Mesenteric fat pad (tissue), 1 donor: ENCODE measurements at places on chromosomes 6 and 20. TPM values are rescaled to one million over a fixed set of nuclear protein-coding genes. Genes with fewer than 3 reads are reported as not detected.

The BEND3 gene
- total RNA-seq, result 3.4 TPM

The RIN2 gene
- 74.1 TPM for total RNA-seq

The PPIL1 gene
- 21.2 TPM for total RNA-seq

The TAGAP gene
- 5.7 TPM for total RNA-seq

The NKX2-2 gene
- total RNA-seq, result not detected

The RIPPLY2 gene
- total RNA-seq, result not detected

The GABRR1 gene
- not detected for total RNA-seq

The DEFB128 gene
- not detected for total RNA-seq

The CLPSL2 gene
- total RNA-seq, result not detected

The SPATS1 gene
- not detected for total RNA-seq

The PPT2 gene
- total RNA-seq, result 24.4 TPM

The CTNNBL1 gene
- 51.8 TPM for total RNA-seq

The CTCFL gene
- total RNA-seq, result 0.16 TPM

The RHAG gene
- total RNA-seq, result not detected

The CGAS gene
- total RNA-seq, result 6.0 TPM

The ACSS2 gene
- 127 TPM for total RNA-seq

The DHX16 gene
- 27.2 TPM for total RNA-seq

The C2 gene
- total RNA-seq, result 60.8 TPM

The RAET1L gene
- not detected for total RNA-seq

The CFAP61 gene
- 0.61 TPM for total RNA-seq

The SMPDL3A gene
- total RNA-seq, result 7.4 TPM

The BANF2 gene
- not detected for total RNA-seq

The PRRC2A gene
- total RNA-seq, result 162 TPM

The PARD6B gene
- 2.0 TPM for total RNA-seq

The EYS gene
- total RNA-seq, result 0.48 TPM

The OOEP gene
- not detected for total RNA-seq
